ENCODE measurements at places on chromosomes 2 and 18. TPM values are rescaled to one million over a fixed set of nuclear protein-coding genes. Genes with fewer than 3 reads are reported as not detected.

The CARF gene
- 5.0 TPM for polyA plus RNA-seq

The OTOS gene
- polyA plus RNA-seq = not detected

The RAPH1 gene
- 5.3 TPM for polyA plus RNA-seq

The GAD1 gene
- polyA plus RNA-seq = 0.43 TPM

The TGFBRAP1 gene
- 12.1 TPM for polyA plus RNA-seq

The PCARE gene
- 0.25 TPM for polyA plus RNA-seq

DNA sequence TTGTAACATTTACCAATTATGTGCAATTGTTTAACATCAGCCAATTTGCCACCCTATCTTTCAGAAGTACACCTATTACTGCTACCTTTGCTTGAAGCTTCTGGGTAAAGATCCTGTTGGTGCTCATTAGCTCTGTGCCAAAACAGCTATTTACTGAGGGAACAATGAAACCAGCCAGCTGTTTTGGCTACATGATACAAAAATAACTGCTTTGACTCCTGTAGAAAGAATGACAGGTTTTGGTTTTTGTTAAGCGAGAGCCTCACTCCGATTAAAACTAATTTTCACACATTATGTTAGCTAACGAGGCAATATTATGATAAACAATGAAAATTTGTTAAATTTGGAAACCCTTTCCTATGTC is 907.0 kb downstream of the EPHA4 start:
- DNase-seq = no peak

GRCh38 chr2:170039401-170040172 is 138.4 kb upstream of the MYO3B start:
- DNase-seq = no peak

DNA sequence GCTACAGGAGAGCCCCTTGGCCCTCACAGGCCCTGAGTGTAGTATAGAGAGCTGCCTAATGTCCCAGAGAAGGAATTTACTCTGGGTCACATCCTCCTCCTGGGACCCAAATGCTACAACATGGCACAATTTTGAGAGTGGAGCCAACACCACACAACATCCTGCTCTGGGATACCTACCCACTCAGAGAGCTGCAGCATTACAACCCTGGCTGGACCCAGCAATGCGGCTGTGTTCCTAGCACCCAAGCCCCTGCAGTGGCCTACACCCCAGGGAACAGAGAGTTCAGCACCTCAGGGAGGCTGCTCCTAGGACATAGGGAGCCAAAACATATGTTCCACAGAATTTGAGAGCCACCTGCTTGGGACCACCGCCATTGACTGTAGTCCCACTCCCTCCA is 19.3 kb upstream of the FABP1 start:
- no peak for DNase-seq

DNA sequence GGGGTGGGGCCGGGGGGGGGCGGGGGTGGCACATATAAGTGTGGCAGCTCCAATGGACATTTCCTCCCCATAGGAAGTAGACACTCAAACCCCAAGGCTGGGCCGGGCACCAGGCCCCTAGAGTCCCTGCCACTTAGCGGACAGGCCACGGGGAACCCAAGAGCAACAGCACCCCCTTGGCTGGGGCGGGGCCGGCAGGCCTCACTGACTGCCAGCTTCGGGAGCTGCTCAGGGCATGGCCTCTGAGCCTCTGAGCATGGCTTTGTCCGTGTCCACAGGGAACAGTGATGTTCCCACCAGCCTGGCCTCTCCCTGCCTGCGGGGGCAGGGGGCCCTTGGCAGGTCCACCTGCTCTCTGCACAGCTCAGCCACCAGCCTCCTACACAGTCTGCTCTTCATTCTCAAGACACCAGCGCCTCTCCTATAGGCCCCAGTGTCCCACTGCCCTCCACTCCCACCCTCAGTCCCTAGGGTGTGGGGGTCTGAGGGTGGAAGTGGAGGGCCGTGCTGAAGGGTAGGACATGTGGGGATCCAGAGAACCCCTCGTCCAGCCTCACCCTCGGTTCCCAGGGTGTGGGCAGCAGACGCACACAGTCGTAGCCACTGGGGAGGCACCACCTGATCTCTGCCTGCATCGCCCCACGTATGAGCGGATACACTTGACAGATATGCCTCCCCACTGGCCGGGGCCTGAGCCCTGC is 106.7 kb downstream of the FAM210A start:
- no peak for DNase-seq

DNA sequence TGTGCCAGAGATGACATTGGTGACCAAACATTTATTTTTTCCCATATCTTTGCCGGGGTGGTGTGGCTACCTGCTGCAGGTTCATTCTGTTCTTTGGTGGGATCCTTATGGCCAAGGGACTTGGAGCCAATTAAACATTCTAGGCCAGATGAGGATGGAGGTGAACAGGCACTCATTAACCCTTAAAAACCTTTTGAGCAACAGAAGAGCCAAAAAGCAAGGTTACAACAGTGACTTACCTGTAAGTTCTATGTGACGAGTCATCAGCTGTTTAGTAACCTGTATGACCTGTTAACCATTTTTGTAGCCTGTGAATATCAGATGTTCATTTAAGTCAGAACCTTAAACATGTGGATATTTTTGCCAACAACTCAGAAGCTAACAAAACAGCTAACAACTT is 105.6 kb downstream of the XRCC5 start:
- no peak for DNase-seq

GRCh38 chr18:5370332-5370731 is 74.8 kb upstream of the ZBTB14 start:
- DNase-seq = no peak

DNA sequence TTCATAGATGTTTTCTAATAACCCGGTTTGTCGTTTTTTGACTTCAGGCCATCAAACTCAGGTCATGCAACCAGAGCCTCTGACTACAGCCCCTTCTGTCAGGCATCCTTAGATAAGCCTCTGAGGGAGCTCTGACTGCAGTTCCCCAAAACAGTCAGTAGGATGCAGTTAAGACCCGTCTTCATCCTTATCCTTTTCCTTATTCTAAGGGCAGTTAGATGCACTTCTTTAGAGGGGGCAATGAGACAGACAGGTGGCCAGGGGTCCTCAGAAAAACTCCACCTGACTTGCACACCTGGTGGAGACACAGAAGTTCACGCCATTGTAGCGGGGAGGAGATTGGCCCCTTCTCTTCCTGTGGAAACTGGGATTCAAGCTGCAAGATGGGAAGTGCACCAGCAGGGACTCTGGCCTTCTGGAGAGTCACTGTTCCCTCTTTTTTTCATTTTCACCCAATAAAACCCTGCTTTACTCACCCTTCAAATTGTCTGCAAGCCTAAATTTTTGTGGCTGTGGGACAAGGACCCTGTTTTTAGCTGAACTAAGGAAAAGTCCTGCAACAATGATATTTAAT is 104.8 kb upstream of the TFPI start:
- no peak for DNase-seq

GRCh38 chr18:23671564-23671963 is 8.9 kb upstream of the ANKRD29 start:
- no peak for DNase-seq

GRCh38 chr2:224211791-224212190 is 172.7 kb upstream of the SERPINE2 start:
- no peak for DNase-seq

- no peak for DNase-seq
Observed at GRCh38 chr2:217331523-217332416, 471.9 kb upstream of the TNP1 start.
